ENCODE measurements at places on chromosomes 2 and 18.

DNA sequence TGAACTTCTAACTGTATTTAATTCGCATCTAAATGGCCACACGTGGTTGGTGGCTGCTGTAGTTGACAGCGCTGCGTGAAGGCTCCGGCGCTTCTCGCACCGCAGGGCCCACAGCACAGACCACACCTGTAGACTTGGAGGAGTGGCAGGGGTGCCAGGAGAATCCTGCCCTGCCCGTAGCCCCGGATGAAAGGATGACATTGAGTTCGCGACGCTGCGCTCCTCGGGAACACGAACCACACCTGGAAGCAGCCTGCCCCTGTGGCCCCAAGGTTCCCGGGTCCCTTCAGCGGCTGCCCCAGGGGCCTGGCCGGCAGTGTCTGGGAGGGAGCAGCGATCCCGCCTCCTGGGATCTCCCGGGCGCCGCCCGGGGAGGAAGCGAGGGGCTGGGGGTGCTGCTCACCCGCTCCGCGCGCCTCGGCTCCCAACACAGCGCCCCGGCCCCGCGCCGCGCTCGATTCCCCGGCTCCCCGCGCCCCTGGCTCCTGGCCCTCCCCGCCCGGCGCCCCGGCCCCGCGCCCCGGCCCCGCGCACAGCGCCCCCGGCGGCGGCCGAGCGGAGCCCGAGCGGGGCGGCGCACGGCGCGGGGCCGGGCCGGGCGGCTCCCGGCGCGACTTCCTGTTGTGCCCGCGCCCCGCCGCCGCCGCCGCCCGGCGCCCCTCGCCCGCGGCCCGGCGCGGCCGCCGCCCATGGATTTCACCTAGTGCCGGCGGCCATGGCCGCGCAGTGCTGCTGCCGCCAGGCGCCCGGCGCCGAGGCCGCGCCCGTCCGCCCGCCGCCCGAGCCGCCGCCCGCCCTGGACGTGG is at the start of gene RNPEPL1:
TSS of gene RNPEPL1 (plus strand) at position 613 of the 806 bp plus-strand sequence. CDS start at position 716, 103 bp downstream.
- peak; percentile 75 for DNase-seq

DNA sequence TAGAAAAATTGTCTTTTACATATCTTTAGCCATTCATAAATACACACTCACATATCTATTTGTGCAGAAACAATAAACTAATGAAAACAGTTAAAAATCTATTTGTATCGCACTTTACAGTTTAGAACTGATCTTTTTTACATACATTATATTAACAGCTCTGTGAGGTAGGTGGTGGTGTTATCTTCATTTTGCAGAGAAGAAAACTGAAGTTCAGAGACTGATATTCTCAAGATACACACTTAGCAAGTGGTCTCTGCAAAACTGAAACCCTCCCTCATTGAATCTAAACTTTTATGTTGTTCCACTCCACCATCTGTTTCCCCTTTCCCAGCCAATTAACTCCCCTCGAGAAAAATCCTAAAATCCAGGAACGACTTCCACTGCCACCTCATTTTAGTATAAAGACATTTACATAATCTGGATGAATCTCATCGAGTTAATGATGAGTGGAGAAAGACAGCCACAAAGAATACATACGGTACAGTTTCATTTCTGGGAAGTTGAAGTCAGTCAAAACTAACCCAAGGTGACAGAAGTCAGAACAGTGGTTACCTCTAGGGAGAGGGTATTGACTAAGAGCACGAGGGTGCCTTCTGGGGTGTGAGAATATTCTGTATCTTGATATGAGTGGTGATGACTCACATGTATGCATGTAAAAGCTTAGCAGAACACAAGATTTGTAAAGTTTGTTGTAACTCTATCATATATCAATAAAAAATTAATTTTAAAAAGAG is 524.2 kb upstream of the TCF4 start:
- no peak for DNase-seq

- DNase-seq: no peak
Measured at GRCh38 chr18:48574667-48575300, 36.0 kb downstream of the CTIF start.

GRCh38 chr2:78979380-78980151 is 45.9 kb upstream of the REG3G start:
- peak; percentile 52 for DNase-seq

- DNase-seq: no peak
Measured at GRCh38 chr2:230942920-230943896, 18.2 kb upstream of the GPR55 start.

DNA sequence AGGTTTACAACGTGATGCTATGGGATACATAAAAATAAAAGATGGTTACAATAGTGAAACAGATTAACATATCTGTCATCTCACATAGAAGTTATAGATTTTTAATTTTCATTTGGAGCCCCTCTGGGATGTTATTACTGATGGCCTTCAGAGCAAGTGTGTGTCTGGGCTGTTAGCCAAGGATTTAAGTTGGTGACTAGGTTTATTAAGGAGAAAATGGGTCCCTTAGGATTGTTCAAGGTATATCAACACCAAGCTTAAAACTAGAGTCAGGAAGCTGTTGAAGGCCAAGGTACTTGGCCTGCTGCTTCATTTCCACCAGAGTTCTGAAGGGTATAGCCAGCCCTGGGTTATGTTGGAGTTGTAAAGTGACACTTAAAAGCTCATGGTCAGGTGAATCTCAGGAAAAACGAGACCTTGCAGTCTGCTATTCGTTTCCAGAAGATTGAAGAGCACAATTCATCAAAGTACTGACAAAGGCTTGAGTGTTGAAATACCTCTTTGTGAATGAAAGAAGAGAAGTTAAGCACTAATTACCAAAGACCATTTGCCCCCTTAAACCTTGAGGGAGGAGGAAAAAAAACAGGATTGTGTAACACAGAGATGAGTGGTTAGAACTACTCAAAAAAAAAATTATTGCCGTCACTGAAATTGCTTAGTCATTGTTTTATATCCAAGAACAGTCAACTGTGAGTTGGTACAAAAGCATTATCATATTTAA is 48.4 kb downstream of the MAP2 start:
- DNase-seq: no peak

DNA sequence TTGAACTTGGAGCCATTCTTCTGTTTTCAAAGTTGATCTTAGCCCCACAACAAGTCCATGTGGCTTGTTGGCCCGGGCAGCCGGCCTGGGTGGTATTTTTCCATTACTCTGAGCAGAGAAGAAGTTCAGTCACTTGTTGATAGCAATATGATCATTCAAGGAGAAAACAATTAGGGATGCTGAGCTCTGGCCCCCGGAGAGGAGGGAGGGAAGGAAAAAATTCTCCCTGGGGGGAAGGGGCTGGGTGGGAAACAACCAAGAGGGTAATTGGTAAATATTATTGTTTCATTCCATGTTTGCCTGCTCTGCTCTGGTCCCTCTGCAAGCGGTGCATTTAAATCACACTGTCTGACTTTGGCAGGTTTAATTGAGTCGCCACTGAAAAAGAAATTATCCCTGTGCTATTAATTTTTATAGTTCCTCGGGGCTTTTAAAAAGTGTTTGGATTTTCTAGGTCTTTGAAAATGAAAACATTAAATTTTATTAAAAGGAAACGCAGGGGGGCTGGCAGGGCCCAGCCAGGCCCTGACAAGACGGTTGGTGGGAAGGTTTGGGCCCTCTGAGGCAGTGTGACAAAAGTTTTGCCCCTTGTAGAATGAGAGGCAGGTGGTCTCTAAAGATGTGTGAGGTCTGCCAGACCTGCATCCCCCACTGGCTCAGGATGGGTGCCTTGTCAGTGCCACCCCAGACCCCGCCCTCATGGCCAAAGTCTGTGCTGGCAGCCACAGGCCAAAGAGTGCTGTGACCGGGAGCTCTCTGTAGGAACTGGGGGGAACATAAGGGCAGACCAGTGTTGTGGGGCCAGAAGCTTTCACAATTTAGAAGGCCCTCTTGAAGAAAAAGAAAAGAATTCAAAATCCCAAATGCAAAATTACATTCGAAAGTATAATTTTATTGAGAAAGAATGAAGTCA is 52.5 kb upstream of the SLC14A2 start:
- DNase-seq: peak; percentile 51

DNA sequence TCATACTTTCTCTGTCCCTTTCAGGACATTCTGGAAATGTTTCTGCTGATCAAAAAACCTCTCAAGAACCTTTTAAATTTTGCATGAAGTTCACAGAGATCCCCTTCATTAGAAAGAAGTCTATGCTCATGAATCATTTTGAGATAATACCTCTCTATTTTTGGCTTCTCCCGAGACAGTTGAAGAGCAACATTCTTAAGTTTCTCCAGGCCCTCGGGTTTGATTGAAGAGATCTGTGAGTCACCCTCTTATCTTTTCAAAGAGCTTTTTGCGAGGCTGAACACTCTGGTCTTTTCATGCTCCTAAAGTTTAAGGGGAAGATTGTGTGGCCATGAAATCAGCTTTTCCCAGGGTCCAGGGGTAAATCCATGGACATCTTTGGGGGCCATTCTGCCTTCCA is 354.2 kb downstream of the FBXO15 start:
- DNase-seq: no peak

GRCh38 chr2:979069-979928 is 28.6 kb downstream of the SNTG2 start:
- DNase-seq: no peak

- DNase-seq: no peak
Measured at GRCh38 chr2:54641988-54642387, 81.5 kb upstream of the EML6 start.

DNA sequence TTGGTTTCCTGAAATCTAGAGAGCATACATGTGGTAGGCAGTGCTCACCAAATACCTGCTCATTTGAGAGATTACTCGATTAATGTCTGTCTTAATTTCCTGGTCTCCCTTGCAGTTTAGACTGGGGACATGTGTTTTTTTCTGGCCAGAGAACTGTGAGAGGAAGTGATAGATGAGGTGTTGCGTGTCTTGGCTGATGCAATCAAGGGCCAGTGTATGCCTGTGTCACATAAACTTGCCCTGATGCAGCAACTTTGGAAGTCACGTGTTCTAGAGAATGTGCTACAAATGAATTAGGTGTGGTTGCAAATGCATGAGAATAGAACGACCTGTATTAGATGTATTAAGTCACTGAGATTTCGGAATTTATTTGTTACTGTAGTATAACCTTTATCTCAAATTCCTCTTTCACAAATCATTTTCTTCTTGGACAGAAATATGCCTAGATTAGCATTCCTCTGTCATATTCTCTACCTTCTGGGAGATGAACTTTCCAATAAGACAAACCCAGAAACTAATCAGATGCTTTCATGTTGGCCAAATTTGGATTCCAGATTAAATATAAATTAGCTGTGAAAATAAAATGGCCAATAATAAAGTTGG is 9.9 kb upstream of the IL1A start:
- no peak for DNase-seq

DNA sequence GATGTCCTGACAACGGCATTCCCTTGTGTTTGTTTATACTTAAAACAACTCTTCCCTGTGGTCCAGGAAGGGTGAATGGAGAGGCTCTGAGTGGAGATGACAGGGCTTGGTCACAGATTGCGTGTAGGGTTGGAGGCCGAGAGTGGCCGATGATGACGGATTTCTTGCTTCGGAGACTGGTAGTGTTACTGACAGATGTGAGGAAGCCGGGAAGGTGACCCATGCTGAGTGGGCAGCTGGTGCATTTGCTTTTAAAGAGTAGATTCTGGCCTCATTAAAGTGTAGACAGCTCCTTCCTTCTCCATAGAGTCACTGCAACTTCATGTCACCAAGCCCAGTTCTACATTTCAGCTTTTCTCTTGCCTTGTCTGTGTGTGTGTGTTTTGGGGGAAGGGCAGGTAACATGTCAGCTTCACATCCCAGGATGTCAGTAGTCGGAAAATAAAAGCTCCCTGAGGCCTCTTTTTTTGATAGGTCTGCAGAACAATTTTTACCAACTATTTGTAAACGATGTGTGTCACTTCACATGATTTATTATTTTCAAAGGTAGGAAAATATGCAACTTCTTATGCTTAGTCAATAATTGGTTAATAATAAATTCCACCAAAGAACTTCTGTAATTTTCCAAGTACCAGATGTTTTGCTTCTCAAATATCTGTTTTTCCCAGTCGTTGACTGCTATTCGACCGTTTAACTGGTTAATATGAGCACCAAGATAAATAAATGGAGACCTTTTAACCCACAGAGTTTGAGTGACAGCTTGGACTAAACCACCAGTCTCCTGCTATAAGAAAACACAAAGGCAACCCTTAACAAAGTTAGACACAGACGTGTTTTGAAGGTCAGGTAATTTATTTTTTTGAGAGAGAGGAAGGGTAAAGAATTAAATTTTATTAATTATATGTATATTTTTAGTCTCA is 436.9 kb downstream of the SLC4A3 start:
- no peak for DNase-seq

- DNase-seq: no peak
Measured at GRCh38 chr2:23497063-23497462, 112.1 kb downstream of the KLHL29 start.

- DNase-seq: no peak
Measured at GRCh38 chr18:12599966-12600365, 57.9 kb downstream of the SPIRE1 start.

DNA sequence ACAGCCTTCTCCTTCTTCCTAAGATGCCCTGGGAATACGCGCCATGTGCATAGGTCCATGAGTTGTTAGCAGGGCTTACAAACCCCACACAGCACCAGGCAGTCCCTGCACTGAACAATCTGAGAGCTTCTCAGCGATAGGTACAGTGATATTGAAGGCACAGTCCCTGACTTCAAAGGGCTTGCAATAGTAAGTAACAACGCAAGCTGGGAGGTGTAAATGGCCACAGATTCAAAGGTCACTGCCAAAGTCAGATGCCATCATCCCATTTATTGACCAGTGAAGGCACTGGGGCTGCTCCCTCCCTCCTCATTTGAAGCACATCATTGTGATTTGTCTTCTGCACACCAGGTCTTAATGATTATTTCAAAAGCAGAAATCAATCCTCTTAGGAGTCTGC is 541 bp upstream of the SCYGR3 start:
- no peak for DNase-seq

- no peak for DNase-seq
Measured at GRCh38 chr2:105455488-105456003, 56.7 kb upstream of the FHL2 start.

GRCh38 chr2:95043300-95044093 is 18.0 kb downstream of the MAL start:
- no peak for DNase-seq

DNA sequence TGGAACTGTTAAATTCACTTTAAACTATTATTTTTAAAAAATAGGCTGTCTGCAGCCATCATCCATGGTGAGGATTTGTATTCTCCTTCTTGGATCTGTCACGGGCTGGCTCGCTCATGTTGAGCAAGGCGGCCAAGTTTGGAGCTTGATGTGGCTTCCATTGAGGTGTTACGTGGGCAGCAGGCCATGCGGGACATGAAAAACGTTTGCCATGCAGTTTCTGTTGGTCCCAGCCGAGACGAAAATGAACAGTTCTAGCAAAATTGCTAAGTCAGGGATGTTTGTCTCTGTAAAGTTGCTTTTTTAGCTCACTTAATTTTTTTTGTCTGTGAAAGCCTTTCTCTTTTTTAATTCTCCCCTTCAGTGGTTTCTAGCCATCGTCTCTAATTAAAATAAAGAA is 70.2 kb upstream of the MGAT5 start:
- no peak for DNase-seq

GRCh38 chr2:38228753-38229152 is 148.3 kb downstream of the ATL2 start:
- no peak for DNase-seq

Measured in right kidney (tissue), 9 donors.